ENCODE measurements at places on chromosomes 2 and 18.

DNA sequence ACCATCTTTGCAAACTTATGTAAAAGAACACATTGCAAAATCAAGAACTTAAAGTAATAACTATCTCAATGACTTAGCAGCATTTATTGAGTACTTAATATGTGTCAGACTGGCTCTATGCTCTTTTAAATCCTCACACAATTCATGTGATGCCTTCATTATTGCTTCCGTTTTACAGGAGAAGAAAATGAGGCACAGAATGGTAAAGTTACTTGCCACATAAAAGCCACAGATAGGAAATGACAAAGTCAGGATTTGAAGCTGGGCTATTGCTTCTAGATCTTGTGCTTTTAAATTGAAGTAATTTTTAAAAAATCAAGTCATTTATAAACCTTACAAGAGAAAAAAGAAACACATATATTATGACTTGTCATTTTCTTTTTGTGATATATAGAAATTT lies 174.2 kb downstream of the WDR7 start:
- no peak for DNase-seq

DNA sequence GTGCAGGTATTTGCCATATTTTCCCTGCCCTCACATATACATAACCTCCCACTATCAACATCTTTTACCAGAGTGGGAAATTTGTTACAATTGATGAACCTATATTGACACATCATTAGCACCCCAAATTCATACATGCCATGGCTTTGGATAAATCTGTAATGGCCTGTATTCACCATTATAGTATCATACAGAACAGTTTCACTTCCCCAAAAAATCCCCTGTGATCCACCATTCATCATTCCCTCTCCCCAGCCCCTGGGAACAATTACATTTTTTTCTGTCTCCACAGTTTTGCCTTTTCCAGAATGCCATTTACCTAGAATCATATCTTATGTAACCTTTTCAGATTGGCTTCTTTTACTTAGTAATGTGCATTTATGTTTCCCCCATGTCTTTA lies 494.5 kb downstream of the RNF144A start:
- DNase-seq, result no peak

DNA sequence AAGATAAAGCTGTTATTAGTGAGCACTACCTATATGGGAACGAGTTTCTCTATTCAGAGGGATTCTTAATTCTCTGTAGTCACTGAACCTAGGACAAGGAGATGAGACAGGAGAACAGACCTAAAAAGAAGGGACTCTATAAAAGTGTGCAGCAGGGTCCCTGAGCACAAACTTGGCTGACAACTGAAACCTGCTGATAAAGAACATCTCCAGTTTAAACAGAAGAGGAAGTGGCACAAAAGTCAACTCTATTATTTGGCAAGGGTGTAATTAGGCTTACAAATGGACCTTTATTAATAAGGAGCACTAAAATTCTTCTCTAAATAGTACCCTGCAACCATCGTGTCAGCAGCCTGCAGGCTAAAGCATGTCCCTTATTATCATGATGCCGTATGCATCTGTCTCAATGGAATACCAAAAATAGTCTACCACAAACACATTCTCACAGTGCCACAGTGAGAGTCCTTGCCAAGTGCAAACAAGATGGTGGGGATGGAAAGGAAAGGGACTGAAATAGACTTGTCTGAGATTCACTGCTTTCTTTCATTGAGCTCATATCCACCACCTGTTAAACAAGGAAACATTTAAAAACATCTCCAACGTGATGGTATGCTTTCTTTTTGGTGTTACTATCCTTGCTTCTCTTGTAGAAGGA lies 260.2 kb downstream of the INSIG2 start:
- no peak for DNase-seq

DNA sequence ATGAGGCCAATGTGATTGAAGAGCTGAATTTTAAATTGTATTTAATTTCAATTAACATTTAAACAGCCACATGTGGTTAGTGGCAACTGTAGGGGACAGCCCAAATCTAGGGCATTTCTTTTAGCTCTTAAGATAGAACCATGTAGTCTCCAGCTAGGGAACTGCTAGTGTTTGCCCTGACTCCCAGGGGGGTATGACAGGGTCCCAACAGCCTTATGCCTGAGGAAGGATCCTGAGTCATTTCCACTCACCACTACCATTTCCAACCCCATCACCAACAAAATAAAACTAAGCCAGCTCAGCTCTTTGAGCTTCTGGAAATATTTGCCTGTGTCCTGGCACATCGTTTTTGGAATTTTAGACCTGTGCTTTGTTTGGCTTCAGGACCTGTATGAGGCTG lies 13.7 kb upstream of the GMCL1 start:
- no peak for DNase-seq

GRCh38 chr2:130918393-130918792 lies 81.7 kb downstream of the ARHGEF4 start:
- no peak for DNase-seq

GRCh38 chr2:88545118-88545517 lies 82.1 kb downstream of the EIF2AK3 start:
- peak; percentile 39 for DNase-seq

DNA sequence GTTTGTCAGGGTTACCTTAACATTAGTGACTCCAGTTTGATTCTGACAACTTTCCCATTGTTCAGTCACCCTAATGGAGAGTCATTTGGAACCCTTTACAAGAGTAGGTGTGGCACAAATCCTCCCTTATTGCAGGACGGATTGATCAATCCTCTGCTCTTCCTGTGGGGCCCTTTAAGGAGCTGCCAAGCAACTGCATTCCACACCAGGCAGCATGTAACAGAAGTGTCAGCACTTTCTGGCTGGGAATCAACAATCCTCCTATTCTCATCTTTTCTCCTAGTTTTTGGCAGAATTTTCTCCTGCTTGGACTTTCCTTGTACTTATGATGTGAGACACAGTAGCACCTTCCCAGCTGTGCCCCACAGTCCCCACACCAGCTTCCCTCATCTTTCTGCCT lies 177.8 kb downstream of the ST6GAL2 start:
- no peak for DNase-seq

- DNase-seq, result peak; percentile 67
Measured at GRCh38 chr2:203623096-203623495, 83.3 kb upstream of the CD28 start.

- no peak for DNase-seq
Measured at GRCh38 chr2:119134775-119135174, 23.8 kb downstream of the C1QL2 start.

DNA sequence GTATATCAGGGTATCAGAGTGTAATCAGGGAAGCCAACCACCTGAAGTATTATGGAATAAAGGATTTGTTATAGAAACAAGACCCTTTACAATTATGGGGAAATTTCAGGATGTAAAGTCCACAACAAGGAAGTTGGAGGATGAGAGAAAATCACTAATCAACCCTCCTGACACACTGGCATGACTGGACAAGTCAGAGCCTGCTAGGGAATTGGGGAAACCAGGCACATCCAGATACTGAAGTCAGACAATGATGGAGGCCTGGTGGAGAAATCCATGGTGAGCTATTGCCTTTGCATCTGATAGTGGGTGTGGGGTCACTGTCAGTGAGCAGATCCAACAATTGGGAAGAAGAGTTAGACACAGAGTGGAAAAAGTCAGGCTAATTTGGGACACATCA lies 158.8 kb upstream of the FBXO11 start:
- DNase-seq, result no peak

DNA sequence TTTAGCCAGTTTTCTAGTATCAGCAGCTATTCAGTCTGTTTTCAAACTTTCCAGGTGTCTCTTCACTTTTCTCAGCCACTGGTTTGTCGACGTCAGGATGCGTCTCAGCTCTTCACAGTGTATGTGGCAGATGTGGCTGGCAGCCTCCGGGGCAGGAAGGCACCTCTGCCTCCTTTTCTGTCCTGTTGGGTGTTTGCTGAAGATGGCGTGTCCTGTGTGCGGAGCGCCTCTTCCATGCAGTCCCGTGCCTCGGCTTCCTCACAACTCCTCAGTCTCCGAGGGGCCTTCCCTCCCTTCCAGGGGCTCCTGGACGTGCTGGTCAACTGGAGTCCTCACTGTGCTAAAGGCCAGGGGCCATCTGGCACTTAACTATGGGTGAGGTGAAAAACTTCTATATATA lies 65.4 kb upstream of the PXDN start:
- no peak for DNase-seq

DNA sequence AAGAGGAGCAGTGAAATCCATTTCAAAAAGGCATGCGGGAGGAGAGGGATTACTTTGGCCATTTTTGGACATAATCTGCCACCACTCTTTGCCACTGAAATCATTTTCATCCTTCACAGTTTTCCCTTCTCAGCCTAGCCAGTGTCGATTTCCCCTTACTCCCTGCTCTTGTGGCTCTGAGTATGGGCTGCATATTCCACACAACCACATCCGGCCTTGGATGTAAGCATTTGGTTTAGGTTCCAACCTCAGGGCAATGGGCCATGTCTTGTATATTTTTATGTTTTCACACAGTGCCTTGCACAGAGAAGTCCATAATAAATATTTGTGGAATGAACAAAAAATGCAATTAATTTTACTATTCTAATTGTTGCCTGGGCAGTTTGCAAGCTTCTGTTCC lies 7.7 kb upstream of the SERPINE2 start:
- DNase-seq, result no peak

DNA sequence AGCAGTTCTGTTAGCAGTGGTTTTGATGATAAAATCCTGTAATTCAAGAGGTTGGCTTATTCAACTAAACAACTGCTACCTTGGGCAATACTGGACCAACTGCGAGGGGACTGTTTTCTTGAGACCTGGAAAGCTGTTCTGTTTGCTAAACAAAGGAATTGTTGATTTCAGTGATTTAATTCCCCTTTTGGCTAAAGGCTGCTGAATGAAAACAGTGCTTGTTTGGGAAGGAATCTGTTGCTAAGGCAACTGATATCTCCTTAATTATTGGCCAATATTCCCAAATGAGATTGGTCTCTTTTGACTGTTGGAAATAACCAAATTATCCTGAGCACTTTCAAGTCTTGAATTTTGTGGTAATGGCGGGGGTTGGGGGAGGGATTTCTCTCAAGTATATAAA lies 136.8 kb downstream of the CAMKMT start:
- DNase-seq, result no peak

- DNase-seq, result no peak
Measured at GRCh38 chr2:61799099-61799498, 54.8 kb downstream of the FAM161A start.

GRCh38 chr2:148875387-148876051 lies 492 bp downstream of the KIF5C start:
- DNase-seq, result peak; percentile 21

DNA sequence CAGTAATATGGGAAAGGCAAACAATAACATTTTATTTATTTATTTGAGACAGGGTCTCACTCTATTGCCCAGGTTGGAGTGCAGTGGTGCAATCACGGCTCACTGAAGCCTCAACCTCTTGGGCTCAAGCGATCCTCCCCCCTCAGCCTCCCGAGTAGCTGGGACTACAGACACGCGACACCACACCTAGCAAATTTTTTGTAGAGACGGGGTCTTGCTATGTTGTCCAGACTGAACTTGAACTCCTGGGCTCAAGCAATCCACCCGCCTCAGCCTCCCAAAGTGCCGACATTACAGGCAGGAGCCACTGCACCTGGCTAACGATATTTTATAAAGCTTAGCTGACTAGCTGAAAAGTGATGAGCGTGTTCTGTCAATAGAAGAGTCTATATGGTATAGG lies 17.5 kb upstream of the PLEKHH2 start:
- no peak for DNase-seq

DNA sequence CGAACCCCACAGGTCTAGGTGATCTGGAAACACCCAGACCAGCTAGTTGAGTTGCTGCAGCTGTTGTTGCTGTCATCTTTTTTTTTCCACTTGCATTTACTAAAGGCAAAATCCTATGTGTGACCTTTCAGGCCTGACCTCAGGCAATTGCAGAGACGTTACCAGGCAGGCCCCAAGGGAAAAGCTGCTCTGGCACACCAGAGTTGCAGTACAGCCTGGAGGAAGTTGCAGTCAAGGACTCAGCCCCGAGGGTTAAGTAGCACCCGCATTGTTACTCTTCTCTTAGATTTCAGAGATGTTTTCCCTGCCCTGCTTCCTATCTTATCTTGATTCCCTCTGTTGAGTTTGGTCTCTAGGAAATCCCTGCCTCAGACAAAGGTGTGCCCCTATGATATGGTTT lies 45.2 kb upstream of the SMAD2 start:
- DNase-seq, result no peak

DNA sequence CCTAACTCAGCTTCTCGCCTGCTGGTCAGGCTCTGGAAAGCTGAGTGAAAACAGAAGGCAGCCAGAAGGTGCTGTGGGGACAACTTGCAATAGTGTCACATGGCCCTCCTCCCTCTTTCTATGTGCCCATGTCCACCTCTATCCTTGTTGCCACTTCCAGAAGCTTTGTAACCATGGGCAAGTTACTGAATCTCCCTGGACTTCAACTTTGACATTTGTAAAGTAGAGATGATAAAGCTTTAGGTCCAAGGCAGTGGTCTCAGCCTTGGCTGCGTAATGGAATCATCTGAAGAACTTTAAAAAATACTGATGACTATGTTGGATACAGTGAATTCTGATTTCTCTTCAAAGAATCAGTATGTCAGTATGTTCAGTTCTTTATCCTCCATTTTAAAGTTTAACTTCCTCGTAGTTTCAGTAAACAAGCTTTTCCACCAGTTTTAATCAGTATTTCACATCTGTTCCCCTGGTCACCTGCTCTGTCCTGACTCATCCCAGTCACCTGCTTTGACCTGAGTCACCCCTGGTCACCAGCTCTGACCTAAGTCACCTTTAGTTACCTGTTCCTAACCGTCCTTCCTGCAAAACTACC lies 245.2 kb upstream of the STON1 start:
- no peak for DNase-seq

- DNase-seq, result no peak
Measured at GRCh38 chr2:227796045-227796711, 17.5 kb upstream of the CCL20 start.

GRCh38 chr2:226045080-226045479 lies 645.6 kb downstream of the NYAP2 start:
- no peak for DNase-seq

DNA sequence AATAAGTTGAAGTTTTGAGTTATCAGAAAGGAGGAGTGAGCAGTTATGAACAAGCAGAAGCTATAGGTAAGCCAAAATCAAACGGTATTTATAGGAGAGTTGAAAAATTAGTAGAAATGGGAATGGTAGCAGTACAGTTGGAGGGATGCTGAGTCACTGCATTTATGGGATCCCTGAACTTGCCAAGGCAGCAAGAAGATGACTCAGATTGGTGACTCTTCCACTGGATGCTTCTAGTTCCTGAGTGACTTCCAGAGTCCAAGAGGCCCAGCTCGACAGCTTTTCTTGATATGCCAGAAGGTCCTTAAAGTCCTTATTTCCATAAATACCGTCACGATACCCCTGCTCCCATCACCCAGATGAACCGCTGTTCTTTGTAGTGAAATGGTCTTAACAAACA lies 31.1 kb upstream of the ACTR3 start:
- peak; percentile 73 for DNase-seq

Measured in urothelium cell line (cell line).